ENCODE measurements at places on chromosomes 5 and 9.

DNA sequence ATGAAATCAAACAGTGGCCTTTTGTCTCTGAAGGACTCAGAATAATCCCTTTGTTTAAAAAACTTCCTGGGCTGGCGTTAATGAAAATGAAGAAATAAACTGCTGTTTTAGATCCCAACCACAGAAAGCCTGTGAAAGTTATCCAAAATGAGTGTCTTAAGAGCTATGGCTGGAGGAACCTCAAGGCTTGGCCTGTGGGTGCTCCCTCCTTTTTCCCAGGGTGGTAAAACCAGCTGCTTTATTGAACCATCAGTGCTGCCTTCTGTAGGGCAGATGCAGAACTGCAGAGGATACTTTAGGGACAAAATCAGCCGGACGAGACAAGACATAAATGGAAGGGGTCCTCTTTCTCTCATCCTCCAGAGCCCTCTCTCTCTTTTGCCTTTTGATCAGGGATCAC is 100.9 kb downstream of the SMARCA2 start:
- DNase-seq: no peak

DNA sequence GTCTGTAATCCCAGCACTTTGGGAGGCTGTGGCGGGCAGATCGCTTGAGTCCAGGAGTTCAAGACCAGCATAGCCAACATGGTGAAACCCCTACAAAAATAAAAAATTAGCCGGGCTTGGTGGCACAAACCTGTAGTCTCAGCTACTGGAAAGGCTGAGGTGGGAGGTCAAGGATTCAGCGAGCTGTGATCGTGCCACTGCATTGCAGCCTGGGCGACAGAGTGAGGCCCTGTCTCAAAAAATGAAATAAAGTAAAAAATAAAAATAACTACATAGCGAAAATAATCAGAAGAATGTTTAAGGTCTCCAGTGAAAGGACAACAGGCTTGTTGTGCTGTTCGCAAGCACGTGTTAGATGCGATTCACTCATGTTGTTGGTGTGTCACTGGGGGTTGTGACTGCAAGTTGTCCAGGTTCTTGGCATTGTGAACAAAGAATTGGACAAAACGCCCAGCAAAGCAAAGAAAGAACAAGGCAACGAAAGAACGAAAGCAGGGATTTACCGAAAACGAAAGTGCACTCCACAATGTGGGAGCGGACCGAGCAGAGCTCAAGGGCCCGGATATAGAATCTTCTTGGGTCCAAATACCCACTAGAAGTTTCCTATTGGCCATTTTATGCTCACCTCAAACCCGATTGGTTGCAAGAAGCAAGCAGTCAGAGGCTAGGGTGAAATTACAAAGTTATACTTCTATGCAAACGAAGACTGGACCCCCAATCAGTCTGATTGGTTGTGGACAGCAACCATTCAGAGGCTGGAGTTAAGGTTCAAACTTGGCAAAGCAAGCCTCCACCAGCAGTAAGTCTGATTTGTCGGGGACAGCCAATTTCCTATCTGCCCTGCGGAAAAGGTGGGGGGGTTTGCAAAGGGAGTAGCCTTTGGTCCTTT is 844 bp upstream of the MCCC2 start:
- DNase-seq: no peak

DNA sequence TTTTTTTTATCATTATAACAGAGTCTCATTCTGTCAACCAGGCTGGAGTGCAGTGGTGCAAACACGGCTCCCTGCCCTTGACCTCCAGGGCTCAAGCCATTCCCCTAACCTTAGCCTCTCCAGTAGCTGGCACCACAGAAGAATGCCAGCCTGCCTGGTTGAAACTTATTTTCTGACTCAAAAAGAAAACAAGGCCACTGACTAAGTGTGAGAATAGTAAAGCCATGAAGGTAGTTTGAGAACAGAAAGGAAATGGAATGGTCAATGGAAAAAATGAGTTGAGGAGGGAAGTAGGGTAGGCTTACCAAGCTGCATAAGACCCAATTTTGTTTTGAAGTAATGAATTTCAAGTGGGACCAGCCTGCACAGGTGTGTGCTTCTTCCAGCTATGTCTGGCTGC is 82.8 kb upstream of the RORB start:
- no peak for DNase-seq

DNA sequence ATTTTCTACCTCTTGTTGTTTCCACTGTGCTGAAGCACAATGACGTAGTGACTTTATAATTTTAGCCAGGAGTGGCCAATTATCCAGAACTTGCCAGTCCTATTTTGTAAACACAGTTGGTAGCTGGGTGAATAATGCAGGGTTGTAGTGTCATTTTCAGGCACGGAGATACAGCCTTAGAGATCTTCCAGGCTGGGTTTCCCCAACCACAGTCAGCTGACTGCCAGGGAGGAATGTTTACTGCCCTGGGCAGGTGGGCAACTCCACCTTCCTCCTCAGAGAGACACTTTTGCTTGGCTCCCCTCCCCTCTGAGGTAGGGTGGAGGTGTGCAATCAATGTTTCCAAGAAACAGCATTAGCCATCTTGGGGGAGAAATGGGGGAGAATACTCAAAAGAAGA is 228.1 kb upstream of the NR4A3 start:
- no peak for DNase-seq

DNA sequence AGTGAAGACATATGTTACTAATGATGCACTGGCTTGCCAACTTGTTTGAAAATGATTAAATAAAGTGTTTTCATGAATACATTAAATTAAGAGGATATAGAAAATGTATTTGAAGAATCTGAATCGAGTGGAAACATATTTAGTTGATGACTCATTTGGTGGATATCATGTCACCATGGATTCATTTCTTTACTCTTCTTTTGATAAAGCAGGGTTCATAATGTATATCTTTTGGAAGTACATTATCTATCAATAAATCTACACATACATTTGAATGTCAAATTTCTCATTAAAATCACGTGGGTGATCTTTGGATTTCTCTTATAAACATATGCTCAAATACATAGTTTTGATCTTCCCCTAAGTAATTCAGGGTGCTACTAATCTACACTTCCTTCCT is 1148.1 kb upstream of the ACO1 start:
- DNase-seq: no peak

- no peak for DNase-seq
Observed at GRCh38 chr9:38318759-38319495, 73.6 kb upstream of the ALDH1B1 start.

GRCh38 chr9:92516521-92516920 is 19.3 kb downstream of the ECM2 start:
- DNase-seq: no peak

DNA sequence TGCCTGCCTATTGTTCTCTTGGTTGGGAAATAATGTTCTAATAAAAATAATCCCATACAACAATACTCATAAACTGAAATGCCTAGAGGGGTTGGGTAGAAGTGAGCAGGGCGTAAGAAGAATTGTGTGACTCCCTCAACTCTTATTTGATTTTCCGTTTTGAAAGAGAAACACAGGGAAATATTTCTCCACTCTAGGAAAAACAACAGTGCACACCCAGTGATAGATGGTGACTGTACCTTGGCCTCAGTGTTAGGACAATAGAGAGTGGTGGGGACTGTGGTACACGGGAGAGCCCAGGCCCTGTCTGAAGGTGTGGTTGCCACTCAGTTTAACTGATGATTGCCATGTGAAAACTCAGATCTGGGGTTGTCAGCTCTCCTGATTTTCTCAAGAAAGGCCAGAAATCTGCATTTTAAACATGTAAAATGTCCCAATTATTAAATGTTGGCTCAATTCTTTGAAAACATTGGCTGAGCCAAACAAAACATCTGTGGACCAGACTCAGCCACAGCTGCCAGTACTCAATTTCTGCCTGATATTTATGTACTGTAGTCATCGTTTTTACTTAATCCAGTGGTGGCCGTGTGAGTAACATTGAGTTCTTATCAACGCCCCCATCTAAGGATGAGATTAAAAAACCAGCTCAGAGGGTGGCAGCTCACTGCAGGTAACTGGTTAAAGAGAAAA is 103.8 kb upstream of the ZNF618 start:
- no peak for DNase-seq

DNA sequence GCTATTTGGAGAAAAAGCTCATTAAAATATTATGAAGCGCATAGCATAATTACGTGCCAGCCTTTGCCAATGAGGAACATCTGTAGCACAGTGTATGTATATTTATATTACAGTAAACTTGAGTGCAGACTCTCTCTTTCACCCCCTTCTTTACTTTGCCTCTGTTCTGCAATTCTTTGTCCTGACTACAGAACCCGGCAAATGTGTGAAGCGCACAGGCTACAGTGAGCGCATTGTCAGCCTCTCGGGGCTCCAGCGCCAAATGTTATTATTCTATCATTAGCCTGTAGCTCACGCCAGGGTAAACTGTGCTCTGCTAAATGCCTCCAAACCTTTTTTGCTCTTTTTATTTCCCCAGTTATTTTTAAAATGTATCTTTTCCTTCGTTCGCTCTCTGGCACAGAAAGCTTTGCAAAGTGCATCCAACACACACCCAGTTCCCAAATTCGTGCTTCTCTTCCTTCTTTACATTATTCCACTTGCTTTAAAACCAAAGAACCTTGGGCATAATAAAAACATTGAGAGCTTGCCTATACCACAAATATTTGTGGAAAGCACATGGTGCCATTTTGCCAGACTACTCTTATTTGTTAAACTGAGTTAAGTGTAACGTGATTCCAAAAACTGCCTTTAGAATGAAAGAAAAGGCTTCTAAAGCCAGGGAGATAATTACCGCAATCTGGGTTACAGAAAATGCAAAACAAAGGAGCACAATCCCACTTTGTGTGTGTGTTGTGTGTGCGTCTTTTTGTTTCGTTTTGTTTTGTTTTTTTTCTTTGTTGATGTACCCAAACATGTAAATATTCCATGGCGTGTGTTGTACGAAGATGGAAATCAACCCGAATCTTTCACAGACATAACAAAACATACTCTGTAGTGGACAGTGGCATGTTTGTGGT is 164.1 kb upstream of the MPDZ start:
- no peak for DNase-seq

- no peak for DNase-seq
Observed at GRCh38 chr9:75000835-75001234, 27.3 kb downstream of the CARNMT1 start.

DNA sequence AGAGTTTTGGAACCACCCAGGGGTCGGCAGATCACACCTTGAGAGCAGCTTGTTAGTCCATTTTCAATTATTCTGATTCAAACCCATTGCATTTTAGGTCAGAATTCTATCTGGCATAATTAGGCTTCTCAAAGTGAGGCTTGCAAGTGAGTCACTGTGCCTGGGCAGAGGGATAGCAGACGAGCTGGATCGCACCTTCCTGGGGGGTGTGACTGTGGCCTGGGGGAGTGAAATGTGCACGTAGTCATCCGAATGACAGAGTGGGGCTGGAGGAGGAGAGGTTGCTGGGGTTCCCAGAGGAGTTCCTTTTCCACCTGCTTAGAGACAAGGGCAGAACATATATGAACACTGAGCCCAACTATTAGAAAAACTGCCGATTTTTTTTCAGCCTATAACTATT is 31.7 kb downstream of the SPACA9 start:
- no peak for DNase-seq

DNA sequence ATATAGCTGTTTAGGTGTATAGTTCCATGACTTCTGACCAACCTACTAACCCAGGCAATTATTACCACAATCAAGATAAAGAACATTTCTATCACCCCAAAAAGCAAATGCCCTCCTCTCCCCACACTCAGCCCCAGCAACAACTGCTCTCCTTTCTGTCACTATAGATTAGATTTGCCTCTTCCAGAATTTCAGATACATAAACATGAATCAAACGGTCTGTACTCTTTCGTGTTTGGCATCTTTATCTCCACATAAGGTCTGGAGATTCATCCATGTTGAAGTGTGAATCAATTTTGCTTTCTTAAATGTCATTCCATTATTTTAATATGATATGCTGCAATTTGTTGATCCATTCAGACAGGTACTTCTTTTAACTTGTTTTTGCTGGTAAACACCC is 10.5 kb upstream of the GCNT1 start:
- DNase-seq: no peak

DNA sequence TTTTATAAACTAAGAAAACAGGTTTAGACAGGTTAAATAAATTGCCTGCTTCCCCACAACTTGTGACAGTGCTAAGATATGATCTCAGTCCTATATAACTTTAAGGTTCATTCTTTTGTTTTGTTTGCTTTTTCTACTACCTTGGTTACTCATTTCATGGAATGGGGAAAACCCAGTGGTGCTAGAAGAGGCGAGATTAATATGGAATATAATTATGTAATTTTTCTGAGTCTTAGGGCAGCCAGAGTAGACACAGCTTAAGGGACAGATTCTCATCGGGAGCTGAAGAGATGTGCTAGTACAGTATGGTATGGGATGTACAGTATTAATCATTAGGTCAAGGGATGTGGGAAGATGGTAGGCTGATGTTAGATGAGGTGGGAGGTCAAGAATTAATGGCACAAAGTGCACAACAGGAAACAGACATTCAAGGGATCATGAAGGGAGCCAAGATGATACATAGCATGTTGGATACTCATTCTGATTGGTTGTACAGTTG is 6.2 kb downstream of the TRIM32 start:
- no peak for DNase-seq

Data from CD4-positive, alpha-beta T cell treated with Interleukin-4 for 1 hour (primary cell).